AG08395 (cell line): ENCODE measurements at places on chromosomes 3 and 15.

GRCh38 chr15:98893401-98893800, 114.2 kb downstream of the PGPEP1L start:
- no peak for DNase-seq

DNA sequence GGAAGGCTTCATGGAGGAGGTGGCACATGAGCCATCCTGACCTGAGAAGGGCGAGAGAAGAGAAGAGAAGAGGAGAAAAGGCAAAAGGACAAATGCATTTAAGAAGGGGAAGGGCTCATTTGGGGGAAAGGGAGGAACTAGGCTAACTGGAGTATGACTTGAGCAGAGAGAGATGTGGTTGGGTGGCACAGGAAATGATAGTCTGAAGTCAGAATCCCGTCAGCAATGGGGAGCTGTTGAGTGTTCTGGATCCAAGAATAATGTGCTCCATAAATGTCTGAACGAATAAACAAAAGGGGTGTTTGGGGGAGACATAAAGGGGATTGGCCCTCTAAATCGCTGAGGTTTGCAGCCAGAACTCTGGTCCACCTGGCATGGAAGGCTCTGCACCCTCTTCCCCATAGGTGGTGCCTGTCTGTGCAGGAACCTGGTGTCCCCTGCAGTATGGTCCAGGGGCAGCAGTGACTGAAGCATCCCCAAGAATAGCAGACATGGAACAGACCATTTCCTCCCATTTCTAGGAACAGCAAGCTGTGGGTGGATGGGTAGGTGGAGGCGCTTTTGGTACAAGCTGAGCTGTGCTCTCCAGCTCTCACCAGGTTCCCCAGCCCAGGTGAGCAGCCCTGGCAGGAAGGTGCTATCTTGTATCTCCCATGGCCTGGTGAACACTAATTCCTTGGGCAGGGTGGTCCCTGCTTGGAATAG, 15.2 kb downstream of the CORO2B start:
- DNase-seq = no peak

DNA sequence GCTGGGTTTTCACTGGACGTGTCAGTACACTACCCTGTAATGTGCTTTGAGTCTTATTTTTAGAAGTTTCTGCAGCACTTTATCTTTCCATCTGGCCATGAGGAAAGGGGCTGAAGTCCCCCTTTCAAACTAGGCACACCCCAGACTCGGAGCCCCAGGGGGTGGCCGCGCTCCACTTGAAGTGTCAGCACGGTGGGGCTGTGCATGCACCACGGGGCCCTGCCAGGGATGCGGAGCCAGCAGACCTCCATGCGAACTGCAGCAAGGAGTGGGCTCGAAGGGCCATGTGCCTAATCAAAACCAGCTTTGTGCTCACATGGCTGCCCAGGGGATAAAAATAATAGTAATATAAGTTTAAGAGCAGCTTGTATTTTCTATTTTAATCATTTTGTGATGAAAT, 100.9 kb upstream of the HACD2 start:
- no peak for DNase-seq

DNA sequence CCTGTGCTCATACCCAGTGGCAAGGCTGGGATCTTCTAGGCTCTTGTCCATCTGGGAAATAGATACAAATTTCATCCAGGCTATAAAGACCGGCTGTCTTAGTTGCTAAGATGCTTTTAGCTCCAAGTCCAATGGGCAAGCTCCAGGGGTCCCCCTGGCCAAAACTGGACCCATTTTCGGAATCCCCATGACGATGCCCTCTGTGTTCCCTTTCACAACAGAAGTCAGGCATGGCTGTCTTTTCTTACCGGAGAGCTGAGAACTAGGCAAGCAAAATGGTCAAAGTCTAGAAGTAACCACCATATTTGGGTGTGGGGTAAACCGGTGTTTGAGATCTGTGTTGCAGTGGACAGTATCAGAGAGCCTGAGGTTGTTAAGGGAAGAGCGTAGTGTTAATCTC, 1.0 kb downstream of the GLYCTK start:
- DNase-seq = no peak

DNA sequence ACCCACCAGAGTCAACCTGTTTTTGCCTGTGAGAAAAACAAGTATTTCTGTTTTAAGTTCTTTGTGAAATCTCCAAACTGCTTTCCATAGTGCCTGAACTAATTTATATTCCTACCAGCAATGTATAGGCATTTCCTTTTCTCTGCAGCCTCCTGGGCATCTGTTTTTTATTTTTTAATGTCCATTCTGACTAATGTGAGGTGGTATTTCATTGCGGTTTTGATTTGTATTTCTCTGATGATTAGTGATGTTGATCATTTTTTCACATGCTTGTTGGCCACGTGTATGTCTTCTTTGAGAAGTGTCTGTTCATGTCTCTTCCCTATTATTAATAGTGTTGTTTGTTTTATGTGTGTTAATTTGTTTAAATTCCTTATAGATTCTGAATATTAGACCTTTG, 820.5 kb downstream of the MCTP2 start:
- DNase-seq = no peak

GRCh38 chr3:142244056-142244455, 18.7 kb upstream of the GK5 start:
- no peak for DNase-seq

- DNase-seq = no peak
Measured at GRCh38 chr3:152243301-152243711, 25.4 kb upstream of the MBNL1 start.

DNA sequence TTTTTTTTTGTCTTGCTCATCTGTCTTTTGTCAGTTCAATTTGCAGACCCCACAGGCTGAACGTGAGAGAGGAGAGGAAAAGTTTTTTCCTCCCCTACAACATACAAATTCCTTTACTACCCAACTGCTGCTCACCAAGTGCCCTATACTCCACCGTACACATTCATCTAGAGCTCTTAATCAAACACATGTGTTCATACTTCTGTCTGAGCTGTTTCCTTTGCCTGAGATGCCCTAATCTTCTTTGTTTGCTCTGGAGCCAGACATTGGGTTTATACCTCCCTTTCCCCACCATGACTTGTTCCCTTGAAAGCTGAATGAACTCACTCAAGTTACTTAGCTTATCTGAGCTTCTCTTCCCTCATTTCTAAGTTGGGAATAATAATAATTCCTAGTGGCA, 122.7 kb upstream of the RASGRP1 start:
- peak; percentile 36 for DNase-seq

DNA sequence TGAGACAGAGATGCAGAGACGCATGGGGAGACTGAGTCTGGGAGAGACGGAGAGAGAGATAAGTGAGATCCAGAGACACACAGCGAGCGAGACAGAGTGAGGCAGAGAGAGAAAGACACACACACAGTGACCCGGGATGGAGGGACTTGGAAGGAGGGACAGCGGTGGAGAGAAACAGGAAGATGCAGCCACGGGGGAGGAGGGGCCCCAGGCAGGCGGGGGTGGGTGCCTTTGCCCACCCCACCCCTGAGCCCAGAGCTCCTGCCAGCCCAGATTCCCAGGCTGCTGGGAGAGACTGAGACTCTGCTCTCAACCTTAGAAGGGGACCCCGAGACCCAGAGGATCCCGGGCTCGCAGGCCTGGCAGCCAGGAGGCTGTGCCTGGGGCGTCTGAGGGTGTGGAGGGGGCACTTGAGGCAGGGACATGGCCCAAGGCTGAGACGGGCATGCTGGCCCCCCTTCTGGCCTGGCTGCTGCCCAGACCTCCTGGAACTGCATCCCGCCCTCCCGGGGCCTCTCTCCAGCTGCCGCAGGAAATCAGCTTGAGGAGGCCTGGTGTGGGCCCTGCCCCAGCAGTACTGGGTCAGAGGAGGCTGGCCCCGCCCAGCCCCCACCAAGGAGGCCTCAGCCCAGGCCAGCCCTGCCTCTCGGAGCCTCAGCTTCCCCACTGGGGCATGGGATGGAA, 18.1 kb downstream of the H1-8 start:
- DNase-seq = peak; percentile 94

DNA sequence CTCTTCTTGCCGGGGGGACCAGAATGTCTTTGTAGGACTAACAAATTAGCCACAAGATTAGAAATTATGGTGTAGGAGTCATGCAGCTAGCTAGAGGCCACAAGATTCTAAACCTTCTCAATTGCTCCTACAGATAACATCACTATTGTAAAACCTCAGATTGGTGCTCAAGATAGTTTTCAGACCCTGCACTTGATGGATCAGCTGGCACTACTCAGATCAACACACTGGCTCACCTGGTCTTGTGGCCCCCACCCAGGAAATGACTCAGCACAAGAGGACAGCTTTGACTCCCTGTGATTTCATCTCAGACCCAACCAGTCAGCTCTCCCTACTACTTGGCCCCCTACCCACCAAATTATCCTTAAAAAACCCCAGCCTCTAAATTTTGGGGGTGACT, 124.1 kb upstream of the RASGRP1 start:
- DNase-seq = no peak

- no peak for DNase-seq
Measured at GRCh38 chr15:54803987-54804386, 392.8 kb downstream of the RSL24D1 start.

- DNase-seq = no peak
Measured at GRCh38 chr15:75867449-75867848, 24.2 kb downstream of the UBE2Q2 start.

- no peak for DNase-seq
Measured at GRCh38 chr3:120853416-120853815, 54.6 kb upstream of the STXBP5L start.
